ENCODE measurements at places on chromosomes 1 and 21.

- peak; percentile 63 for DNase-seq
Measured at GRCh38 chr1:150577557-150578271, 1.7 kb downstream of the MCL1 start.

- DNase-seq = no peak
Measured at GRCh38 chr21:31326522-31327242, 17.4 kb downstream of the TIAM1 start.

DNA sequence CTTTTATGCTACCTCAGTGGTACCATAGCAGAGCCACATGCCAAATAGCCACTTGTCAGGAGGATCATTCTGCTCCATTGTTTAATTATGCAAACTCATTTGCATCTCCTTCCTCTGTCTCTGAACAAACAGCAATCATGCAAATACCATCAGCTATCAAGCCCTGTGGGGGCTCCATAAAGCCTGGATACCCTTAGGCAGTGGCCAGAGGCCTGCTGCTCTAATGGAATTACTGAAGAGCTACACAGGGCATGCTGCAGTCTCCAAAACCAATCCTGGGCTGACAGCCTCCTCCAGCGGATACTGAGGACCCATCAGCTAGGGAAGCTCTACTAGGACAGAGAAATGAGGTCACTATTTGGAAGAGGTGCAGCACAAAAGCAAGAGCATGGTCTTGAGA lies 376.3 kb downstream of the KCNH1 start:
- DNase-seq = no peak

GRCh38 chr1:25641931-25642573 lies 25.5 kb downstream of the MAN1C1 start:
- no peak for DNase-seq

DNA sequence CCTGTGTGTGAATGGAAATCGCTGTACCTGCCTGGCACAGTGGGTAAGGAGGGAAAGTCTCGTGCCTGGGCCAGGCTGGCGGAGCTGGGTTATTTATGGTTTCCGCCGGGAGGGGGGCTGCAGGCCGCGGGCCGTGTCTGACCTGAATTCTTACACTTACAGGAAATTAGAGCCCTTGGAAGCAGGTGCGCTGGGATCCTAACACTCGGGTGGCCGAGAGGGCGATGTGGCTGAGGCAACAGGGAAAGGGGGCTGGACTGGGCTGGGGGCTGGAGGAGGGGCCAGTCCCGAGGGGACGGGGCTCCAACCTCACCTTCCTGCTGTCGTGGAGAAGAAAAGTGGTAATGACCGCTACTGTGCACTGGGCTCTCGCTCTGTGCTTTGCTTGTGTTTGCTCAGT lies 109.4 kb upstream of the WNT4 start:
- no peak for DNase-seq

DNA sequence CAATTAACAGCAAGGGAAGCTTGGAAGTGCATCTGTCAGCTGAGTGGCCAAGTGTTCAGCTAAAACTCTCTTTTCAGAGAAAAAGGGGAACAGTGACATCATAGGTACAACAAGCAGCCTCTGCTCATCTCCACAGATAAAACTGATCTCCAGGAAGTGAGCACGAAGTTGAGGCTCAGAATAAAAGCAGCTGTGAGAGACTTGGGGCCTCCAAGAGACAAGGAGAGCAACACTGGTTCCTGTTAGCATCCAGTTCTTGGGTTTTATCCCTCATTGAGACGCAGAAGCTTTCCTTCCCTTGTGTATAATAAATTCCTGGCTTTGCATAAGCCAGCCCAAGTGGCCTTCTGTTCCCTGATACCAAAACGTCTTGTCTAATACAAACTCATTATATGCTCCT lies 20.0 kb upstream of the CNN3 start:
- DNase-seq = no peak

- DNase-seq = no peak
Measured at GRCh38 chr1:214330222-214330621, 49.3 kb downstream of the SMYD2 start.

GRCh38 chr1:214566158-214567104 lies 15.0 kb upstream of the PTPN14 start:
- peak; percentile 90 for DNase-seq

GRCh38 chr1:39759436-39759726 lies 11.8 kb downstream of the OXCT2 start:
- DNase-seq = no peak

- DNase-seq = no peak
Measured at GRCh38 chr1:19514391-19514831, 29.1 kb upstream of the CAPZB start.

DNA sequence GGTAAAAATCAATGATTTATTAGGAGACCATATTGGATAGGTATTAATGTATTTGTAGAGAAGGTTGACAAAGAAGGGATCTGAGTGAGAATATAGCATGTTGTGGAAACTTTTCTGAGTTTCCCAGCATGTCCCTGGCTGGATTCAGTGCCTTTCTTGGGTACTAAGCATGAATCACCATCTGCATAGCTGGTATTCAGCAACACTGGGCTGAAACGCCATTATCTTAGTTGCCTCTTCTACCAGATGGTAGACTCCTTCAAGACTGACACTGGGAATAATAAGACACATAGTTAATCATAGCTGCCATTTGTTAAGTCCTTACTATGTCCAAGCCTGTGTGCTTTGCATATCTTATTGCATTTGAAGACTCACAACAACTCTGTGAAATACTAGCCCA lies 45.5 kb downstream of the ATP5PF start:
- DNase-seq = peak; percentile 4

GRCh38 chr21:36260030-36260787 lies 59.8 kb upstream of the MORC3 start:
- peak; percentile 79 for DNase-seq

GRCh38 chr21:37292041-37292440 lies 24.9 kb upstream of the VPS26C start:
- DNase-seq = no peak

GRCh38 chr1:13761883-13762282 lies 61.9 kb downstream of the PRDM2 start:
- no peak for DNase-seq

- no peak for DNase-seq
Measured at GRCh38 chr1:7379441-7379971, 391.6 kb upstream of the VAMP3 start.

DNA sequence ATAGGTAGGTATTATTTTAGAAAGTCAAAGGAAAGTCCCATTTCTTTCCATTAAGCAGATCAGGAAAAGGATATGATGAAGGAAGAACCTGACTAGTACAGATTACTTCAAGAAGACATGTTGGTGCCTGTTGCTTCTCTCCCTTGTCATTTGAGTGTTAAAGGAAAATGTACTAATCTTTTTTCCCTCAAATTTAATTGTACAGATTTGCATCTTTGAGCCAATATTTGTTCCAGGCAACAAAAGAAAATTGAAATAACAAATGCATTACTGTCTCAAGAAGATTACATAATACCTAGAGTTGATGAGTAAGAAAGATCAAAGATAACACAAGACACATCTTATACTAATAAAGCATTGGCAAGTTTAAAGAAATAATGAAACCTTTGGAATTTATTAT lies 566.9 kb upstream of the ZP4 start:
- no peak for DNase-seq

DNA sequence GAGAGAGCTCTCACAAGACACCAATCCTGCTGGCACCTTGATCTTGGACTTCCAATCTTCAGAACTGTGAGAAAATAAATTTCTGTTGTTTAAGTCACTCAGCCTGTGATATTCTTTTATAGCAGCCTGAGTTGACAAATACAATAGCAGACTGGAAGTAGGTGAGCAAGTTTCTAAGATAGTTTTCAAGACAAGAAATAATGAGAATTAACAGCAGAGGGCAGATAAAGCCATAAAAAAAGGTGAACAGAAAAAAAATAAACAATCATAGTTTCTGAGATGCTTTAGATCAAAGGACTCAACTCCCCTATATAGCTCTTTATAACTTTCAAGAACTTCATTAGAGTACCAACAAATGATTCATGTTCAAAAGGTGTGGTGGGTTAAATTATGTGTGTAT lies 119.8 kb downstream of the PLPPR5 start:
- no peak for DNase-seq

- no peak for DNase-seq
Measured at GRCh38 chr21:39168800-39169199, 14.5 kb downstream of the PSMG1 start.

- no peak for DNase-seq
Measured at GRCh38 chr1:153293480-153293775, 19.3 kb downstream of the PGLYRP3 start.

DNA sequence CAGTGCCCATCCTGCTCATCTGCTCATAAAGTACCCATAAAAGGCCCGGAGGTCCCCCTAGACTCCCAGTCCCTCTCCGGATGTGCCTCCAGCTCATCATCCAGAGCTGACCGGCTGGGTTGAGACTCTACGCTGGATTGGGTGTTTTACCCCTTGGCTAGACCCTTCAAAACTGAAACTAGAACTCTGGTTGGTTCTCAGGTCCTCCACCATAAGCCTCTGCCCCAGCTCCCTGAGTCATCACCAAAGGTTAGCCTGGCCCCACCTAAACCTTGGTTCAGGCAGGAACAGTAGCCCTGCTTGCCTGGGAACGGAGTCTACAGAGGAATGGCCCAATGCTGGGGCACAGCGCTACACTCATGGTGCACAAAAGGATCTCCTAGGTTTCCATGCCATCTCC lies 75.1 kb downstream of the TLR5 start:
- no peak for DNase-seq

DNA sequence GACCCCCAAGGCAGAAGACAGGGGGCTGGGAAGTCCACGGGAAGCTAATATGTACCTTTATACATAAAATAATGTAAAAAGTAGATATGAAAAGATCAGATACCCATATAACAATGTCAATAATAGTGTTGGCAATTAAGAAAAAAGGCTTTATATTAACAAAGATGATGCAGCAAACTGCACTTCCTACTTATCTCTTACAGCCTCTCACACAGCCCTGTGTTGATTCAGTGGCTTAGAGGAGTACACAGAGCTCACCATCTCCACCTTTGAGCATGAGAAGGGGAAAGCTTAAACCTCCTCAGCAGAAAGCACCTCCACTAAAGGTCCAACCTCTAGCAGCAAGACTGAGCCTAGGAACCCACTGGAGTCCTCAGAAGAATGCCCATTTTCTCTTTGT lies 7.2 kb upstream of the VSIG8 start:
- no peak for DNase-seq

- no peak for DNase-seq
Measured at GRCh38 chr21:44931137-44931500, 8.7 kb upstream of the SLX9 start.

DNA sequence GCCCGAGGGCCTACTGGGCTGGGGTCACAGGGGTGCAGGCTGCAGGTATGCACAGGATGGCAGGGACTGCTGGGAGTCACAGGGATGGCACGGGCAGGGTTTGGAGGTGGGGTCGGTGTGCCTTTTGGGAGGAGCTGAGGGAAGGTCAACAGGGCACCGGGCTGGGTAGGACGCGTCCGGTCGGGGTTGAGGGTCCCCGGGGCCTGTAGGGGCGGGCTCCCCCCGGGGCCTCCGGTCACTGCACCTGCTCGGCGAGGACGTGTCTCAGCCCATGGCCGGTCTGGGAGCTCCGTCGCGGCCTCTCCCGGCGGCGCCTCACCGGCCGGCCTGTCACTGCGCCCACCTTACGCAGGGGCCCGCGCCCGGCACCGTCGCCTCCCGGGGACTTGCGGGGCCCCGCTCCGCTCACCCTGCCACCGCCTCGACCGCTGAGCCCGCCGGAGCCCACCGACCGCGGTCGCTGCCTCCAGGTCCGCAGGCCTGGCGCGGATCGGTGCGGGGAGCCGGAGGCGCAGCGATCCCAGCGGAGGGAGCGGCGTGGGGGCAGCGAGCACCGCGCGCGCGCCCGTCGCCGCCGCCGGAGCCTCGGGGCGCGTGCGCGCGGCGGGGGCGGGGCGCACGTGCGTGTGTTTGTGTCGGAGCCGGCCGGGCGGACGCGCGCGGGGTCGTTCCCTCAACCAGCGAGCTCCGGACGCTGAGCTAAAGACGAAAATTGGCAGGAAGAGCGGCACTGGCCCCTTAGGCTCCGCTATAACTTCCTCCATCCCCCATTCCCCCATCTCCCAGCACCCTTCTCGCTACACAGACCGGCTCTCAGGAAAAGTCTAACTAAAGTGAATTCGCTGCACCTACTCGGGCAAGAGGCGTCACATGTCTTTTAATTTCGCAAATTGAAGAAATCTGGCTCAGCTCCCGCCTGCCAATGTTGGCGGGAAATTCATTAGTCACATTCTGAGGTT lies at the start of gene AMIGO1:
TSS of gene AMIGO1 (minus strand) at position 552 of the 959 bp plus-strand sequence. CDS start 815 bp downstream, outside the sequence.
- DNase-seq = peak; percentile 79

- DNase-seq = no peak
Measured at GRCh38 chr1:18469514-18469913, 11.2 kb upstream of the KLHDC7A start.

- DNase-seq = no peak
Measured at GRCh38 chr1:47993416-47993740, 3.8 kb downstream of the TRABD2B start.

DNA sequence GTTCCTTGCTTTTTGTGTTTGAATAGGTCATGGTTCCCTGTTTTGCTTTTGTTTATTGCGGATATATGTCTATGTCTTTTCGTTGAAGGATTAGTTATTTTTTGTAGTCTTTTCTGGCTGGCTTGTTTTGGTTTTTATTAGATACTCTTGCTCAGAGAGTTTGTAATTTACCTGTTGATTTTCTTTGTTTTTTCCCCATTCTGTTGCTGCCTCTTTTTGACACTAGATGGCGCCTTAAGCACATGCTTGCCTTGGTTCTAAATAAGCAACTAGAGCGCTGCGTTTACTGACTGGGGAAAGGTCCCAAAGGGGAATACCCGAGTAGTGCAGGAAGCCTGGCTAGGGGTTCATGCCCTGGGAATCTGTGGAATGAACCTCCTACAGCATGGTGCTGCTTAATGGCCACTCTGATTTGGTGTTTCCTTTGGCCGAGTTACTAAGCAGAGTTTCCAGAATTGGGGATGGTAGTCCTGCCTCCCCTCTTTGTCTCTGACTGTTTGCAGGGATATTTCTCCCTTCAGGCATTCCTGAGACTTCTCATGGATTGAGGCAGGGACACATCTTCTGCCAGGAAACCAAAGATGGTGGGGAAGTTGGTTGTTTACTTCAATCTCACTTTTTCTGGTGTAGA lies 143.2 kb downstream of the PTPRU start:
- DNase-seq = peak; percentile 60

- DNase-seq = no peak
Measured at GRCh38 chr21:27371115-27371974, 404.5 kb upstream of the ADAMTS5 start.

DNA sequence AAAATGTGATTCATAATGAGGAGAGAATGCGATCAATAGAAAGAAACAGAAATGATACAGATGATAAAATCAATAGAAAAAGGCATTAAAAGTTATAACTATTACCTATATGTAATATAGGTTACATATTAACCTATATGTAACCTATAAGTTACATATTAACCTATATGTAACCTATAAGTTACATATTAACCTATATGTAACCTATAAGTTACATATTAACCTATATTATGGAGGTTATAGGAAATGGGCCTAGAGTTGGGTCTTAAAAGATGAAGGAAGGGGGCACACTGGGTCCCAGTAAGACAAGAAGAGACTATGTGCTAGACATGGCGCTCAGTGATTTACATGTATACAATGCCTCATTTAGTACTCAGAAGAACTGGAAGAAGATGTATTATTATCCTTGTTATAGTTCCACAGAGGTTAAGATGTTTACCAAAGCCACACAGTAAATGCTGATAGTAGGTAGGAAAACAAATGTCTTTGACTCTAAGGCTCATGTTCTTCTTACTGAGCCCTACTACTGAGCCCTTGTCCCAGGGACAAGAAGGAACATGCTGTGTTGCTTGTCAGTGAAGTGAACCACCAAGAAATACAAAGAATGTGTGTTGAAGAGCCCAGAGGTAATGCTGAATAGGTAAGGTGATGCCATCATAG lies 444.6 kb upstream of the PLXNA2 start:
- no peak for DNase-seq

GRCh38 chr1:40925834-40926410 lies 53.6 kb upstream of the CTPS1 start:
- DNase-seq = no peak

- DNase-seq = no peak
Measured at GRCh38 chr1:222728746-222729145, 8.3 kb upstream of the FAM177B start.

Measured in RKO (cell line).